Stimulated activated CD8-positive, alpha-beta memory T cell treated with anti-CD3 and anti-CD28 coated beads, Interleukin-4, amount 100 ng/mL, for 24 hours (primary cell): ENCODE measurements at places on chromosomes 3 and 15.

DNA sequence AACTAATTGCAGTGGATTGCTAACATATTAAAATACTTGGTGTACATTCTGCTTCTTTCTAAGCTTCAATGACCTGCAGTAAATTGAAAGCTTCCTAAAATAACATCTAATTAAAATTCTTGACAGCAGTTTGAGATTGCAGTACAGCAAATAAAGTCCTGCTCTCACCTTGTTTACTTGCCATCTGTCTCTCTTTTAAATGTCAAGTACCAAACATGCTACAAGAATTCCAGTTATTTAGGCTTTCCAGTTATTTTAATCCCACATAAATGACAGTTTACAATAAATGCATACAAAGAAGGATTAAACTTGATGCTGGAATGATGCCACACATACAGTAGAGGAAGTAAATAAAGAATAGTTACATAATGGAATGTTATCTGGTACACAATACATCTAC is 33.2 kb downstream of the CBLB start:
- DNase-seq, result no peak

DNA sequence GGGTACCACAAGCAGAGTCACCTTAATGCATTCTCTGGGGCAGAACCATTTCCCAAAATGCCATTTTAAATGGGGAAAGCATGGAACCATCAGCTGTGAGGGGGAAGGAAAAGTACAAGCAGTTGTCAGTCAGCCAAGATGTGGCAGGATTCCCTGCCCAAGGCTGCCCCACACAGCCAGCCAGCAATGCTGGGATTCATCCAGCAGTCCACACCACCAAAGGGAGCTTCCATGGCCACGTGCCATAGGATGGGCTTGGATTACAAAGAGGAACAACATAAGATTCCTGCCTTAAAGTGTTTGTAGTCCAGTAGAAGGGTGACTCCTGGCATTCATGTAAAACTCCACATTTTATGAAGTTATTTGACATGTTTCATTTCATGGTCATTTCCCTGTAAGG is 233.3 kb downstream of the SHOX2 start:
- DNase-seq, result no peak

- no peak for DNase-seq
Measured at GRCh38 chr3:190279690-190280089, 42.6 kb downstream of the CLDN1 start.

DNA sequence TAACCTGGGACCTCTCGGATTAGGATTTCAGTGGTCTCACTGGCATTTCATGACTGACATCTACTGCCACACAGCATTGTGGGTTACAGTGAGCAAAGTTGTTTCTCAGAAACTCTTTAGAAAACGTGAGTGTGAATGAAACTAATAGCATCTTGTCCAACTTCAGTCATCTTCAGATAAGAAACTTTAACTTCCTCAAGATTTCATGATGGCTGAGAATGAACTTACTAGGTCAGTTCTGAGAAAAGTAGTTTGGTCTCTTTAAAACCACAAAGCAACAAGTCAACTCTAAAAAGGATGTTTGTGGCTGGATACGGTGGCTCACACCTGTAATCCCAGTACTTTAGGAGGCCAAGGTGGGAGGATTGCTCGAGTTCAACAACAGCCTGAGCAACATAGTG is 14.2 kb upstream of the HOMER2 start:
- DNase-seq, result no peak

- DNase-seq, result peak; percentile 12
Measured at GRCh38 chr3:179149406-179149867, 1.3 kb downstream of the PIK3CA start.

DNA sequence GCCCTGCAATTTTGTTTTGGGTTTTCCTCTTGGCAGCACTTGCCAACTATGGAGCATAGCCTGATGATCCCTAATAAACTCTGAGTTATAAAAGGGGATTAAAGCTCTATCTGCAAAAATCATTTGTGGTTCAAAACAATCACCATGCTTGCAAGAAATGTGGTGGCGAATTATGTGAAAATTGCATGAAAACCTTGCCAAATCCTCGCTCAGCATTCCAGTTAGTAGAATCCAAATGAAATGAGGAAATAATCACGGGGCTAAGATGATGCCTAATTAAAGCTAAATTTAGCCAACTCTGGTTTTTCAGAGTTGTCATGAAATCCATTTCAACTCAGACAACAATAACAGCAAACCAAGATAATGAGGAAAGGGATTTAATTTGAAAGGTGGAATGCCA is 73.0 kb upstream of the PROK2 start:
- no peak for DNase-seq

DNA sequence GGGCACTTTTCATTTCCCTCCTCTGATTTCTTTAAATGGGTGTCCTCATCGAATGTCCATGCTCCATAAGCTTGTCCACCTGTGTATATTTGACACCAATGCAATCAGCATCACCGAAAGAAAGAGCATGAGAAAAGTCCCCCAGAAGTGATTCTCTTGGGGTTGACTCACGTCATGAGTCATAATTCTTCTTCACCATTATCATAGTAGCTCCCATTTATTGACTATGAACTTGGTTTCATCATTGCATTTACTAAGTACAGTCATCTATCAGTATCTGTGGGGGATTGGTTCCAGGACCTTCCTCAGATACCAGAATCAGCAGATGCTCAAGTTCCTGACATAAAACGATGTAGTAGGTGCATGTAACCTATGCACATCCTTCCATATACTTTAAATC is 372.5 kb upstream of the CFAP20DC start:
- DNase-seq, result no peak

- DNase-seq, result no peak
Measured at GRCh38 chr15:73174171-73174570, 121.9 kb downstream of the NEO1 start.

- DNase-seq, result no peak
Measured at GRCh38 chr3:34844323-34844620, 795.1 kb upstream of the ARPP21 start.

- DNase-seq, result no peak
Measured at GRCh38 chr3:98531622-98532274, at the start of gene GPR15. TSS of gene GPR15 (plus strand) at chr3:98531978. CDS start at chr3:98532034, 56 bp downstream.

- DNase-seq, result no peak
Measured at GRCh38 chr15:66789029-66790025, 87.3 kb downstream of the SMAD6 start.

DNA sequence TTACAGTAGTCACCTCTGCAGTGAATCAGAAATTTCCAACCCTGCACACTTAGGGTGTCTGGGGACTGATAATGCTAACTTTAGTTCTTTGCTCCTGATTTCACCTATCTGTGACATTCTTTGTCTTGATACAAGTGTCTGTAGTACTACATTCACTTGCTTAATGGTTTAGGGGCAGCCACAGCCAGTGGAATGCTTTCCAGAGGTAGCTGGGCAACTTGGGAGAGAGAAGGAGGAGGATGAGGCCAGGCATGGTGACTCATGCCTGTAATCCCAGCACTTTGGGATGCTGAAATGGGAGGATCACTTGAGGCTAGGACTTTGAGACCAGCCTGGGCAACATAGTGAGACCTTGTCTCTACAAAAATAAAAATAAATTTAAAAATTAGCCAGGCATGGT is 8.5 kb downstream of the BAHD1 start:
- no peak for DNase-seq

DNA sequence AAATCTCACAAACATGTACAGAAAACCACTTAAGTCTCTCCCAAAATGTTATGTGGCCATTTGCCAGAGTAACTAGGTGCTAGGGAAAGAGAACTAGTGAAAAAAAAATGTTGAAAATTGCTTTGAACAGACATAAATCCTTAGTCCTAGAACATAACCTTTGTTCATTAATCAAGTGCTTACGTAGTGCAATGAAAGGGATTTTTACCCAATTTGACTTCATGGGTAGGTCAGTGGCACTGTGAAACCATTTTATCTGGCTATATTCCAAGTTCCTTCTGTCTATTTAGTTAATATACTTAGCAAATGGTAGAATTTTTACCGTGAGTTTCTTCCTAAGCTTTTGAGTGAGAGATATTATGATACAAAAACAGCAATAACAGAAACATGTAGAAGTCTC is 209.4 kb downstream of the DIPK2A start:
- DNase-seq, result no peak

- no peak for DNase-seq
Measured at GRCh38 chr3:138354376-138354775, 6.0 kb downstream of the MRAS start.

- no peak for DNase-seq
Measured at GRCh38 chr15:94263341-94264273, 32.2 kb downstream of the MCTP2 start.

- no peak for DNase-seq
Measured at GRCh38 chr15:67823314-67824196, 1.8 kb upstream of the SKOR1 start.

DNA sequence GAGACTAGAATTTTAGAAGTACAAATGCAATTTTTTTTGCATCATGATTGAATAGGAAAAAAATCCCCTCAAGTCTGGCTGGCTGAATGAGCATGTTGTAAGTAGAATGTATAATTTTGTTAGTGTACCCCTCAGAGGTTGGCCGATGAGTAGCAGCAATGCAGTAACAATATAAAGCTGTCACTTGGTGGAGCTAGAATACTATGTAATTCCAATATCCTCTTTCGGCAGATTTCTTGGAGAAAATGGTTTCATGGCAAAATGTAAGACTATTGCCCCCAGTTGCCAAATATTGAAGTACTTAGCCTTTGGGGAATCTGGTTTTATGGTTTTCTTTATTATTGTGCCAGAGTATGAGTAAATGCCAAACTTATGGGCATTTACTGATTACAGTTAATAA is 39.8 kb upstream of the SGO1 start:
- no peak for DNase-seq

- DNase-seq, result no peak
Measured at GRCh38 chr3:42610976-42611375, 10.5 kb downstream of the NKTR start.

- DNase-seq, result no peak
Measured at GRCh38 chr3:99505200-99505599, 133.2 kb upstream of the COL8A1 start.

GRCh38 chr15:68735610-68736009 is 85.1 kb downstream of the ANP32A start:
- no peak for DNase-seq

GRCh38 chr3:78941587-78941986 is 826.2 kb downstream of the ROBO1 start:
- DNase-seq, result no peak

DNA sequence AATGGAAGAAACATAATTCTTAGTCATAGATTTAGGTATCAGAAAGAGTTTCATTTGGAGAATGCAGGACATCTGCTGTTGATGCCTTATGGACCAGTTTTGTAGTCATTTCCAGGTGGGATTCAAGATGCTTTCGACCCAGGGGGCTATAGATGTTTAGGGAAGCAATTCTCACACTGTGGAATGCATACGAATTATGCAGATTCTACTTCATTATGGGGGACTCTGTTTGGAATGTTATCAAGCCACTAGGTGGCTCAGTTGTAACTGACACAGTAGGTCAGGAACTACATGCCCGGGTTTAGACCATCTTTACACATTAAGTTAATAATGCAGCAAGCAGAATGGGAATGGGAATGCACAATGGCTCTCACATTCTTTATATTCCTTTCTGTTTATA is 1359.8 kb downstream of the ZPLD1 start:
- DNase-seq, result no peak

GRCh38 chr3:189273736-189274135 is 102.0 kb downstream of the TPRG1 start:
- no peak for DNase-seq

DNA sequence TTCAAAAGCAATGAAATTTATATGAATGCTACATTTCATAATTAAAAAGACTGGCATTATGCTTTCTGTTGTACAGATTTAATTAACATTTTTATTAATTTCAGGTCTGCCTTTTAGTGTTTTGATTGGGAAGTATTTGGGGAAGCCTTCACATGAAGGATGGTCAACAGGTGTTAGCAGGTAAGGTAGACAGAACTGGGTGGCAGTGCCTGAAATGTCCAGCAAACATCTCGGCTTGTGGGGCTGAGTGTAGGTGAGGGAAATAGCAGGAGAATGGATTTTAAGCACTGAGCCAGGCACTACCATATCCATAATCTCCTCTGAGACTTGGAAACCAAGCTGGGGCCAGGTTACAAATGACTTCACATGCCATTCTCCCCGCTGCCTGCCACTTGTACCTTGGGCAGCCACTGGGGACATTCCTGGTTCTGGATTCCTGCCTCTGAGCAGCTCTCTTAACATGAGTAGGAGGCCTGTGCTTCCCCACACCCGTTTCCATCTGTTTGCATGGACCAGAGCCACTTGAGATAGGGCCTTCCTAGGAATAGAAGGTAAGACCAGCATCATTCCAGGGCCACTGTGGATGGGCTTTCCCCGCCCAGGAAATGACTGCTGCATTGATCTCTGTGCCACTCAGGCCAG is 125.9 kb upstream of the HES1 start:
- no peak for DNase-seq

- no peak for DNase-seq
Measured at GRCh38 chr3:152976239-152976638, 141.3 kb downstream of the P2RY1 start.

GRCh38 chr15:74377831-74378766 is 10.7 kb upstream of the CYP11A1 start:
- no peak for DNase-seq

GRCh38 chr3:9846931-9847488 is 3.2 kb upstream of the RPUSD3 start:
- no peak for DNase-seq

- DNase-seq, result no peak
Measured at GRCh38 chr3:23256741-23257435, 53.8 kb downstream of the UBE2E2 start.

DNA sequence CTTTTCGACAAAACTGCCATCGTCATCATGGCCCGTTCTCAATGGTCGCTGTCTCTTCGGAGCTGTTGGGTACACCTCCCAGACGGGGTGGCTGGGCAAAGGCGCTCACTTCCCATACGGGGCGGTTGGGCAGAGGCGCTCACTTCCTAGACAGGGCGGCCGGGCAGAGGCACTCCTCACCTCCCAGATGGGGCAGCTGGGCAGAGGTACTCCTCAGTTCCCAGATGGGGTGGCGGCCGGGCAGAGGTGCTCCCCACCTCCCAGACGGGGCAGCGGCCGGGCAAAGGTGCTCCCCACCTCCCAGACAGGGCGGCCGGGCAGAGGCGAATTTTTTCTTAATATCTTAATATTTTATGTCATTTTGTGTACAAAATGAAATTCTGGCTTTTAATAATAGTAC is 44.5 kb downstream of the PARP14 start:
- no peak for DNase-seq

- DNase-seq, result no peak
Measured at GRCh38 chr3:164235289-164236028, 842.8 kb downstream of the SI start.

- DNase-seq, result no peak
Measured at GRCh38 chr3:13120289-13120927, 47.2 kb upstream of the IQSEC1 start.
